Stimulated activated CD4-positive, alpha-beta T cell treated with anti-CD3 and anti-CD28 coated beads, Interleukin-12 subunit alpha, Interleukin-12 subunit beta, amount 100 ng/mL, for 48 hours (primary cell): ENCODE measurements at places on chromosomes 3 and 15.

GRCh38 chr3:178072391-178073305, 463.6 kb upstream of the KCNMB2 start:
- DNase-seq: no peak

- no peak for DNase-seq
These were observed 43.6 kb downstream of the TBC1D2B start for GRCh38 chr15:78033864-78034263.

GRCh38 chr15:30073915-30074314, 8.8 kb upstream of the GOLGA8J start:
- DNase-seq: no peak

- no peak for DNase-seq
These were observed 16.9 kb upstream of the MEX3B start for GRCh38 chr15:82062479-82063454.

- no peak for DNase-seq
These were observed 12.9 kb downstream of the SLC25A20 start for GRCh38 chr3:48885753-48886152.

GRCh38 chr3:42741796-42742195, 31.3 kb downstream of the CCDC13 start:
- no peak for DNase-seq

- no peak for DNase-seq
These were observed 14.0 kb downstream of the PYGO1 start for GRCh38 chr15:55574096-55574495.

- no peak for DNase-seq
These were observed 8.5 kb downstream of the CRBN start for GRCh38 chr3:3170998-3171397.
